Esophagus mucosa (tissue), 1 donor: ENCODE measurements at places on chromosomes 16 and 17. TPM values are rescaled to one million over a fixed set of nuclear protein-coding genes. Genes with fewer than 3 reads are reported as not detected.

The SPG7 gene
- 48.0 TPM for total RNA-seq

The KRTAP1-5 gene
- total RNA-seq: not detected

The GGA2 gene
- total RNA-seq: 24.6 TPM

The CLDN6 gene
- total RNA-seq: not detected

The EPN3 gene
- total RNA-seq: 38.5 TPM

The GNPTG gene
- total RNA-seq: 25.7 TPM

The SOST gene
- not detected for total RNA-seq

The AIPL1 gene
- not detected for total RNA-seq

The ARL17B gene
- total RNA-seq: 6.6 TPM
